T-helper 22 cell (primary cell): ENCODE measurements at places on chromosomes 6 and 20.

- no peak for DNase-seq
These were observed 23.6 kb downstream of the CEP57L1 start for GRCh38 chr6:109118871-109119354.

DNA sequence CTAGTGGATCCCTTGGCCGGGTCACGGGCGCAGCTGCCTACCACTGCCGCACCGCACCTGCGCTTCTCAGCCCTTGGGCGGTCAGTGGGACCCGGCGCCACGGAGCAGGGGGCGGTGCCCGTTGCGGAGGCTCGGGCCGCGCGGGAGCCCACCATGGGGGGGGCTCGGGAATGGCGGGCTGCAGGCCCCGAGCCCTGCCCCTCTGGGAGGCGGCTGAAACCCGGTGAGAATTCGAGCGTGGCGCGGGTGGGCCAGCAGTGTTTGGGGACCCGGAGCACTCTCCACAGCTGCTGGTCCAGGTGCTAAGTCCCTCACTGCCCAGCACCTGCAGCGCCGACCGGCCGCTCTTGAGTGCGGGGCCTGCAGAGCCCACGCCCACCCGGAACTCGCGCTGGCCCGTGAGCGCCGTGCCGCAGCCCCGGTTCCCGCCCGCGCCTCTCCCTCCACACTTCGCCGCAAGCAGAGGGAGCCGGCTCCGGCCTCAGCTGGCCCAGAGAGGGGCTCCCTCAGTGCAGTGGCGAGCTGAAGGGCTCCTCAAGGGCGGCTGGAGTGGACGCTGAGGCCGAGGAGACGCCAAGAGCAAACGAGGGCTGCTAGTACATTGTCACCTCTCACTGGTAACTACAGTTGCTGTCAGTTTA lies 120.5 kb upstream of the TMEM170B start:
- no peak for DNase-seq

- DNase-seq, result no peak
These were observed 251.5 kb downstream of the TFAP2A start for GRCh38 chr6:10163203-10163962.

DNA sequence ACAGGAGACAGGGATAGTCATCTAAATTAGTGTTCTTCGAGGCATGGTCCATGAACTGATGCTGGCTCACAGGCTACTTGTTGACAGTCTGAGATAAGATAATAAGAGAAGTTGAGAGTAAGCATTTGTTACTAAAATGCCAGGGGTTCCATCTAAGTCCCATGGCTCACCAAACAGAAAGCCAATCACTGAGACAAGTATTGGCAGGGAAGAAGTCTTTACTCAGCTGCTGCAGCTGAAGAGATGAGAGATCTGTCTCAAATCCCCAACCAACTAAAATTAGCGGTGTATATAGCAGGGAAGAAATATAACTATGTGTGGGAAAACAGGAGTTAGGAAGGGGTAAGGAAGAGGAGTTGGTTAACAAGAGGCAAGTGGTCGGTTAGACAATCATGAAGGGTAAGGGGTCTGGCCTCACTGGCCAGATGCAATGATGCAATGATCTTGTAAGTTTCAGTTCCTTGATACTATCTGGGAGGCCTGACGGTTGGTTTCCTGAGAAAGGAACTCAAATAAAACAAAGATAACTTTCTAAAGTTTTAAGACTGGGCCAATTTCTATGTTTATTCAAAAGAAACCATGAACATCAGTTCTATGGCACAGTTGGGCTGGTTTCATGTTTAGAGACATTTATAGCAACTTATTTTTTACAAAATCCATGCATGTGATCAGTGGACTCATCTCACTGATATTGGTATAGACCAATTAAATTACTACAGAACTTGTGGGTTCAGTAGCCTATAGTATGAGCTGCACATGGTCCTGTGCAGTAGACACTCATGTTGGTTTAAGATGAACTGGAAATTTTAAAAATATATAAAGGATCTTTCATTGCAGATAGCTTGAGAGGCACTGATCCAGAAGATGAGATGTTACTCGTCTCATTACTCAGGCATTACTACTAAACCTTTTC lies 9.9 kb upstream of the HEBP2 start:
- no peak for DNase-seq

- no peak for DNase-seq
These were observed 1.6 kb downstream of the VGLL2 start for GRCh38 chr6:117267054-117267347.

- no peak for DNase-seq
These were observed 77.2 kb downstream of the LINC00237 start for GRCh38 chr20:21028921-21029320.

DNA sequence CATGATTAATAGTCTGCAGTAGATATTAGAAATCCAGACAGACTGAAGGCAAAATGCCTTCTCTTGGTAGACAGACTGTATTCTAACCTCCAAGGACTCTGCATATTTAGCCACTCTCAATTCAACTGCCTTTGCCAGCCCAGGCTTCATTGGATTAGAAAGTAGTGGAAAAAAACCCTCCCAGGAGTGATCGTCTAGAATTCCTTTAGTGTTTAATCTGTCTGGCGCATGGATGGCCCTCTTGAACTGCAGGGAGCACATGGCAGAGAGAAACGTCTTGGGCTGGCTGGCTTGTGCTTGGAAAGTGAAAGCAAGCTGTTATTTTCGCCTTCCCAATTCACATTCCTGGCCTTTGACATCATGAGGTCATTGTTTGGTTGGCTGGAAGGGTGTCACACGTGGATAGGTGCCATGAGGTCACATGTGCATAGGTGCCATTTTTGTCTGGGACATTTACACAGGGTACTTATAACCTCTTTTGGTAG lies 30.9 kb upstream of the NEDD9 start:
- DNase-seq, result no peak

- no peak for DNase-seq
These were observed 52.7 kb downstream of the DZANK1 start for GRCh38 chr20:18414140-18414539.

DNA sequence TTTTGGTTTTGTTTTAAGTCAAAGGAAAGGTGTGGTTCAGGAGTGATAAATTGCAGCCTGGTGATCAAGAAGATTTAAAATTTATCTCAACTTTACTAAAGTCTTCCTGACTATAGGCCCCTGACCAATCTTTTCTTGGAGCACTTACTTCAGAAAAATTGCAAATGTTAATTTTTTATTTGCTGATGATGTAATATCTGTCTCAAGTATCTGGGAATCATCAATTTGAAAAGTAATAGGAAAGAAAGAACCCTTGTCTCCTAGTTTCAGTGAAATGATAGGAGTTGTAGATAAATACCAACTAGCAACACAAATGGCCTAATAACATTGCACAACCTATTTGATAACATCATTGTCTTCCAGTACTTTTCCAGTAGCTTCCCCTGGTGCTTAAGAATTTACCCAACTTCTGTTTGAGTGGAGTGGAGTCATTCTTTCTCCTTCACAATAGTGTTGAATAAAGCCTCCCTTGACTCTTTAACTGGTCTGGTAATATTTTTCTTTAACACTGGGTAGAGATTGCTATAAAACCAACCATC lies 648.3 kb upstream of the ADGRB3 start:
- DNase-seq, result no peak
